ENCODE measurements at places on chromosomes 2 and 18.
A peak's percentile ranks its signal among the peaks of the same experiment; 100 is the strongest.

- no peak for DNase-seq
These were observed 152.2 kb downstream of the MTX2 start for GRCh38 chr2:176421297-176422050.

GRCh38 chr2:12764075-12764730, 47.5 kb downstream of the TRIB2 start:
- DNase-seq: no peak

DNA sequence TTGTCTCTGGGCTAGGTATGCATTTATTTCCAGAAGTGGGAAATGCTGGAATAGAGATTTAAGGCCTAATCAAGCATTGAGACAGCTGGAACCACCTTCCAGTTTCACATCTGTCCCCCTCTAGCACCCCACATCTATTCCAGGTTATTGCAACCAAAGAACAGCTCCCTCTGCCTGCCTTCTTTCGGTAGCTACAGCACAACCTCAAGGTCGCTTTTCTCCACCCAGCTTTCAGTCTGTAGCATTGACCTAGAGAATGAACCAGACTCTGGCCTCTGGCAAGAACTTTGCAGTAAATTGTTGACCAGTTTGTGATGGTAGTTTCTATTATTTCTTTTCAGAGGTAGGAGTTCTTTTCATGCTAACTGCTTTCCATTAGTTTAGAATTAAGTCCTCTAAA, 484.2 kb downstream of the DLGAP1 start:
- DNase-seq: no peak

- no peak for DNase-seq
These were observed 1233.5 kb upstream of the NXPH2 start for GRCh38 chr2:140013545-140014203.

GRCh38 chr18:55446996-55447671, 140.9 kb downstream of the TCF4 start:
- no peak for DNase-seq

DNA sequence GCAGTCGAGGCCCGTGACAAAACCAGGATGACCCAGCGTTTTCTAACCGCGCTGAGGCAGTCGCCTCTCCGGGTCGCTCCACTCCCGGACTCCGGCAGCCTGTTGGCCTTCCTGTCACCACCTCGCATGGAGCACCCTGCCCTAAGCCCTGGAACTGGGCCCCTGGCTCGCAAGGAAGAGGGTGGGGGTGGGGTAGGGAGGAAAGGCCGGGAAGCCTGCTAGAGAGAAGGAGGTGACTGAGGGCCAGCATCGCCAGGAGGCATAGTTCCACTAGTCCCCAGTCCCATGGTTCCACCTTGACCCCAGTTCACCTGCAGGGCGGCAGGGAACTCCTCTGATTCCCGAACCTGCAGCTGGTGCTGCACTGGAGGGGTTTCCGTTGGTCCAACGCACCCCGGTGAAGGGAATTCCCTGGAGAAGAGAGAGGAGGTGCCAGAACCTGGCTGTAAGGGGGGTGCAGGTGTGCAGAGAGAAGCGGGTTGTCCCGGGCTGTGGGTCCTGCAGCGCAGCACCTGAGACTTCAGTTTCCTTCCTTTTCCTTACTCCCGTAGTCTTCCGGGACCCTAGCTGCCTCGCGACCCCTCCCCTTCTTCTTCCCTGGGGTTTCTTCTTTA, 11.8 kb upstream of the EN1 start:
- DNase-seq: no peak

DNA sequence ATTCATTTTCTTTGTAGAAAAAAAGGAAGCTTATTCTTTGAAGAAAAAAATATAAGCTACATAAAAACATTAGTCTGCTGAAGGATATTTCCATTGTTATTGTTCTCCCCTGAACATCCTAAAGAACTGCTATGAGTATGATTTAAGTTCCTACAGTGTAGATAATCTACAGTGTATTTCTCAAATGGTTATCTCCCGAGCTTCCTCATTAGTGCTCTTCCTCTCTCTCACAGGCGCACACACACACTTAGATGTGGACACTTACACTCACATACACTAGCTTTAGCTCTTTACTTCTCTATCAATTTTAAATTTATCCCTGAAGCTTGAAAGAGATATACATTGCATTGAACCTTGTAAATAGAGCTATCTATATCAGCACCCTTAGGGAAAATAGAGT, 681.0 kb downstream of the KCNJ3 start:
- no peak for DNase-seq

DNA sequence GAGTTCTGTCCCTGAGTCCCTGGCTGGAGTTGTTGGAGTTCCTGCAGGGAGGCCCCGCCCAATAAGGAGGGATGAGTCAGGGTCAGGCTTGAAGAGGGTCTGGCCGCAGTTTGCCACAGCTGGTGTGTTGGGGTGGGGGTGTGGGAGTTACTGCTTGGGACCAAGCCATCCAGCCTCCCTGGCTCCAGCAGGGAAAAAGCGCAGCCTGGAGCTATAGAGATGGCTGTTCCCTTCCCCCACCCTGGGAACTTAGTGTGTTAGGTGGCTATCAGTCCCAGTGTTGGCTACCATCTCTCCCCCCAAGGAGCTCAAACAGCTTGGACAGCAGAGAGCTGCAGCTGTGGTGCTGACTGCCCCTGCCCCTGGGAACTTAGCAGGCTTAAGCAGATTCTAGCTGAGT, 13.2 kb upstream of the TANK start:
- no peak for DNase-seq

DNA sequence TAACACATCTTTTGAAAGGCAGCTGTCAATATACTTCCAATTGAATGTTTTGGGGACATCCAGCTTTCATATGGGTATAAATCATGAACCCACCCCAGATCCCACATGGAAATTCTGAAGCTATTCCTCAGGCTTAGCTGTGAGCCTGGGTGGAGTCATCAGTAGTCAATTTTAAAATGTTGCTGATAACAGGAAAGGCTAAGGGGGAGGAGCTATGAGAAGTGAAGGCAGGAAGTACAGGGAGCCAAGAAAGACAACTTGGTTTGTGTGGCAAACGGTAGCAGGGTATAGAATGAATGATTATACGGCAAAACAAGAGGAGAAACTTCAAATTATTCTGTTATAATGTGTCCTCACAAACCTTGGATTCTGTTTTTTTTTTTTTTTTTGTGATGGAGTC, 108.6 kb downstream of the QPCT start:
- no peak for DNase-seq

- no peak for DNase-seq
These were observed 153.7 kb upstream of the APCDD1 start for GRCh38 chr18:10300739-10301138.

DNA sequence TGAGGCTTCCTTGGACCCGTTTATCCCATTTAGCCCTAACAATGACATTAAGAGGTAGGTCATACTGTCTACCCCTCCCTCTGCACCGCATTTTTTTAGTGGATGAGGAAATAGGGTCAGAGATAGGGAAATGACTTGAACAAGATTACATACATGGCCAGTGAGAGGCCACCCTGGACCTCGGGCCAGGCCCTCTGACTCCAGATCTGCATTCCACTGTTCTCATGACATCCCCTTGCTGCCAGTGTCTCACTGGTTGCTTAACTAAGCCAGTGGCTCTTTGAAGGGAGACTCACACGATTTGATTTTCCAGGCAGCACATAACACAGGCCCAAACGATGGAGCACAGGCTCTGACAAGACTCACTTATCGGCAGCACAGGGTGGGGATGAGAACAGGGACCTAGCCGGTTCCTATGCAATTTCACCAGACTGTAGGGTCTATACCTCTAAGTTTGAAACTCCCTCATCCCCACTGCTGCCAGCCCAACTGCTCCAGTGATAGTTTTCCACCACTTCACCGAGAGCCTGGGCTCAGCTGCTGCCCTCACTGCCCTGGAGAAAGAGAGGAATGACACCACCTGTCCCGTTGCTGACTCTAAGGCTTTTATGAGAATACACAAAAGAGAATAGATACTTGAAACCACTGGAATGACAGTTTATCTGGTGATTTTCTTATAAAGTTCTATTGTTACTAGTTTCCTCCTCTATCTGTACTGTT, 82.5 kb downstream of the TMEM247 start:
- DNase-seq: no peak

DNA sequence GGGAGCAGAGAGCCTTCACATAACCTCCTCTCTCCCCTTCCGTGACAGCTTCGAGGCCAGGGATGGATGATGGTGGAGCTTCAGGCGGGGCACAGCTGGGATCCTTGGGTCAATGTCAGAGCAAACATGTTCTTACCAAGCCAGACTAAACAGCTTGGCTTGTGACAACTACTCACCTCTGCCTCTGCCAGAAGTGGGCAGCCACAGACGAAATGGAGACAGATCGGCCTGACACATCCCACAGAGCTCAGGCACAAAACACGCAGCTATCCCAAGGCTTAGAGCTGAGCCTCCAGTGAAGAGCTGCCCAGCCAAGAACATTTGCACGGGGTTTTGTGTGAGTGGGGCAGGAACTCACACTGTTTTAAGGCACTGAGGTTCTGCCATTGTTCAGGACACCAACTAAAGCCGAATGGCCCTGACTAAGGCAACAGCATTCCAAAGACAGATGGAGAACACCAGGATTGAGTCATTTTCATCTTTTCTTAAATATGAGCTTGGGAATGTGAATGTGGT, 12.8 kb downstream of the PXDN start:
- no peak for DNase-seq

GRCh38 chr2:177264209-177264692, 276 bp downstream of the NFE2L2 start:
- DNase-seq: no peak

DNA sequence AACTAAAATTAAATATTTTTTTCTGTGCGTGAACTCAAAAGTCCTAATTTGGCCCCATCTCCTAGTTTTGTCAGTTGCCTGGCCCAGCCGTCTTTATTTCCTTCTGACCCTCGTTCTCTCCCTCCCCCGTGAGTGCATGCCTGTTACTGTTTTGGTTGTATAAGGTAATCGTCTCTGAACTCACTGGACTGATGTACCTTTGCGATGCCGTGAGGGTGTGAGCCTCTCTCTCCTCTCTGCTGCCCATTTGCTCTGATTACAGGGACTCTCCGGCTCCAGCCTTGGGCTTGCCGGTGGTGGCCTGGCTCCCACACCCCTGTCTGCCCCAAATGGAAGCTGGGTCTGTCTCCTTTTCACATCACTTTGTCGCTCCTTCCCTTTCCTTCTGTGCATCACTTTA, 66.5 kb upstream of the RBM44 start:
- DNase-seq: no peak

- peak; percentile 84 for DNase-seq
These were observed at the start of gene LNPK for GRCh38 chr2:176001916-176002687. Gene LNPK, minus strand, starts transcription at chr2:176002267. Its CDS starts 6,683 bp downstream, at chr2:175995584.

GRCh38 chr2:147250652-147251356, 594.0 kb upstream of the ACVR2A start:
- no peak for DNase-seq

DNA sequence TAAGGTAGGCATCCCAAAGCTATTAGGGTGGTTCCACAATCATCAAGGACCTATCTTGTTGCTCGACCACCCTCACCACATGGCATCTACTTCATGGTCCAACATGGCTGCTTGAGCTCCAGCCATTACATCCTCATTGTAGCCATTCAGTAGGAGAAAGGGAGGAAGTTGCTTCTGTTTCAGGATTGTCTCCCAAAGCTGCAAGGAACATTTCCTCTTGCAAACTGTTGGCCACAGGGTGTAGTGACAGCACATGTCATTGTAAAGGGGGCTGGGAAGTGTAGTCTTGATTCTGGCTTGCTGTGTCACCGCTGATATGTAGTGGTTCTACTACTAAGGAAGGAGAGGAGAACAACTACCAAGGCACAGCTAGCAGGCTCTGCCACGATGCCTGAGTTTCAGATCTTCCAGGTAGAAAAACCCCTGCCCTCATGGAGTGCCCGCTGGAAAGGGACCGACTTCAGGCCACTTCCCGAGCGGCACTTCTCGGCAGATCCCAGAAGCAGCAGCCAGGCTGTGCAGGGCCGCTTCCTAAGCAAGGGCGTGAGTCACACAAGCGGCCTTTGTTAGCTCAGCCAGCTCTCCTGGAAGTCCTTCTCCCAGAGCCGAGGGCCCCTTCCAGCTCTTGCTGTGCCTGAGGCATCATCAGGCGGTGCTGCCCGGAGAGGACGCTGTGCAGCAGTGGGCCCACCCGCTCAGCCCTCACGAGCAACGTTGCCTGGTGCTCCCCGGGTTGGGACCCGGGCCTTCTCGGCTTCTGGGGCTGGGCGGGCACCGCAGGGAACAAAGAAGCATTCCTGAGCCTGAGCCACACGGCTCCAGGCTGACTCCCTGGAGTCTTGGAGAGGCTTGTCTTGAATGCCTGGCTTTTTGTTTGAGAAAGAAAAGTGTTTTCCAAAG, 58.2 kb downstream of the HS6ST1 start:
- DNase-seq: no peak

DNA sequence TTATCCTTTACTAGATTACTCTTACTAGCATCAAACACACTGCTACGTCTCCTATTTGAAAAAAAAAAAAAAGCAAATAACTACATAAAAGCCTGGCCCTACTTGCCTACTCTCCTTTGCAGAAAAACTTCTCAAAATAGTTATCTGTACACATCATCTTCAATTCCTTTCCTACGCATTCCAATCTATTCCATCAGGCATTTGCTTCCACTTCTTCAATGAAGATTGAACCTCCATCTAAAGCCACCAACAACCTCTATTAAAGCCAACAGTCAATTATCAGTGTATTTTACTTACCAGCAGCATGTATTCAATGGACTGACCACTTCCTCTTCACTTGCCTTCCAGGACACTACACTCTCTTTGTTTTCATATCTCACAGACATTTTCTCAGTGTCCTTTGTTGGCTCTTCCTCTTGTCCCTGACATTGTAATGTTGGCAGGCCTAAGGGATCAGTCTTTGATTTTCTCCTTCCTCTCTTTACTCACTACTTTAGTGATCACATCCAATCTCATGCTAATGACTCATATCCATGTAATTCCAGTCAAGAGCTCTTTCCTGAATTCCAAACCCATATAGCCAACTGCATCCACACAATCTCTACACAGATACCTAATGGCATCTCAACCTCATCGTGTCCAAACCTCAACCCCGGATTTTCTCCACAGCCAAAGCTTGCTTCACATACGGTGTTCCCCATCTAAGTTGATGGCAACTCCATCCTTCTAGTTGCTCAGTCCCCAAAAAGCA, 131.3 kb downstream of the CCDC148 start:
- peak; percentile 5 for DNase-seq

DNA sequence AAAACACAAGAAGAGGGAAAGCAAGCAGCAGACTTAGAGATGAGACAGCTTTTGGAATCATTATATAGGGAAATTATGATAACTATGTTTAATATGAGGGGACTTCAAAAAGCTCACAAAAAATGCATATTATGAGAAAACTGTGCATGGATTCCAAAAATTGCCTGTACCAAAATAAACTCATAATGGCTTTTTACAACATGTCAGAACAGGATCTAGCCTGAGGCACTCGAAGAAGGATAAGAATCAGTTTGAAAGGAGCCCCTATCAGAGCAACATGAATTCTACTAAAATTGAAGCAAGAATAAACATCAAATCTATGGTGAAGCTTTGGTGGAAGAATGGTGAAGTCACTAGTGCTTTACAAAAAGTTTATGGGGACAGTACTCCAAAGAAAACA, 187.4 kb downstream of the RDH14 start:
- DNase-seq: no peak

All from SW 1271 (cell line).